ENCODE measurements at places on chromosomes 7 and 10.

- H3K4me3 ChIP-seq: no peak overlapping the region
- H3K27me3 ChIP-seq: no peaks in the 10 kb centered on the region
- peak overlapping the region; percentile 19 for H3K27ac ChIP-seq
These were observed 21.2 kb downstream of the DMTF1 start for GRCh38 chr7:87173471-87173870.

DNA sequence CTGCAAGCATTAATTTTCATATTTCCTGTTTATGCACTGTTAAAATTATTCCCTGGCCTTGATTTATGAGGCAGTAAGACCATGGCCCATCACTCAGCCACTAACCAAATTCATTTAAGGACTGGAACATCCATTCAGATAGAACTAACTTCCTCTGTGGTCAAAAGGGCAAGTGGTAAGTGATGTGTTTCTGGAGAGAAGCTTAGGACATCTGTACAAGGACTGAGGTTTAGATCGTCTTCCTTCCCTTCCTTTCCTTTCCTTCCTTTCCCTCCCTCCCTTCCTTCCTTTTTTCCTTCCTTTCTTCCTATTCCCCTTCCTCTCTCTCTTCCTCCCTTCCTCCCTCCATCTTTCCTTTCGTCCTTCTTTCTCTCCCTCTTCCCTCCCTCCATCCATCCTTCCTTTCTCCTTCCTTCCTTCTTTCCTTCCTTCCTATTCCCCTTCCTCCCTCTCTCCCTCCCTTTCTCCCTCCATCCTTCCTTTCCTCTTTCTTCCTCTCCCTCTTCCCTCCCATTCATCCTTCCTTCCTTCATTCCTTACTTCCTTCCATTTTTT lies 1019.4 kb downstream of the TYW1 start:
- DNase-seq: no peak
- H3K27ac ChIP-seq: no peak overlapping the region
- no peaks in the 10 kb centered on the region for H3K36me3 ChIP-seq
- no peaks in the 10 kb centered on the region for H3K27me3 ChIP-seq
- H3K4me1 ChIP-seq: no peaks in the 10 kb centered on the region

GRCh38 chr10:49179699-49180443 lies 8.3 kb downstream of the TMEM273 start:
- H3K27me3 ChIP-seq: no peaks in the 10 kb centered on the region
- H3K36me3 ChIP-seq: peaks cover 1% of the 10 kb centered on the region
- peak overlapping the region; percentile 19 for H3K4me3 ChIP-seq
- peak overlapping the region; percentile 37 for H3K27ac ChIP-seq
- no peak for DNase-seq

DNA sequence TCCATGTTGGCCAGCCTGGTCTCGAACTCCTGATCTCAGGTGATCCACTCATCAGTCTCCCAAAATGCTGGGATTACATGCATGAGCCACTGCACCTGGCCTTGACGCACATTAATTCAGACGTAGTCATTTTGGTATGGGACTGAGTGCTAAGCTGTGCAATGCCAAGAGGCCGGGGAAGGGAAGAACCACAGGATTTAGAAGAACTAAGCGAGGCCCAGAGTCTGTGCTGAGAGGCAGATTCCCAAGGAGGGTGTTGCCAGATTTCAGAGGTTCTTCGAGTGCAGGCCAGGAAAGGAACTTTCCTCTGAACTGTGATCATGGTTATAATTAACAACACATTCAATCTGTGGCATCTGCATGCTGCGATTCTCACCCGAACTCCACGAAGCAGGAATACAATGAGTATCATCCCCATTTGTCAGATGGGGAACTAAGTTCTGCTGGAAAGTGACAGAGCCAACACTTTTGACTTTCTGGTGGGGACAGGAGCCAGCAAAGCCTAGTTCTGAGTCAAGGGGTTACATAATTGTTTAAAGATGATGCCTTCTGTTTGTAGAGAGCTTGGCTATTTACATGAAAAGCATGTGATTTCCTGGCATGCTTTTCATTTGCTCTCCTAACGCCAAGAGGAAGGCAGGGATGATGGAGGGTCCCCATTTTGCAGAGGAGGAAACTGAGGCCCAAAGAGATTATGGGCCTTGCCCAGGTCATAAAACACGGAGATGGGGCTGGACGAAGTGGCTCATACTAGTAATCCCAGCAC lies 6.2 kb upstream of the ZAN start:
- H3K4me1 ChIP-seq: peaks cover 6% of the 10 kb centered on the region
- H3K4me3 ChIP-seq: no peak overlapping the region
- no peak overlapping the region for H3K27ac ChIP-seq
- no peak for DNase-seq
- H3K27me3 ChIP-seq: peaks cover 41% of the 10 kb centered on the region

DNA sequence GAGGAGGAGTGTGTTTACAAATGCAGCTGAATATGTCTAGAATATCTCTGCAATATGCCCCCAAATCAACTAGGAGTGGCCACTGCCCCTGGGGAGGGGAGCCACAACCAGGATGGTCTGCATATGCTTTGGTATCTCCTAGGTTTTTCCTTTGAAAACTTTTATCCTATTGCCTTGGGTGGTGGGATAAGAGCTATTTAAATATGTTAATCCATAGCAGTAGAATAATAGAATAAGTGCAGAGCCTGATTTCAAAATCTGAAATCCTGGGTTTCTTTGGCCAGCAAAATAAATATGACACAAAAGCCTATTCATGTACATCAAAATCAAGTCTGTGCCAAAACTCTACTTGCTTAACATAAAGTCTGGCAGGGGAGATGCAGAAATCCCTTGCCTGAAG lies 79.6 kb upstream of the FGFR2 start:
- no peaks in the 10 kb centered on the region for H3K36me3 ChIP-seq
- H3K4me1 ChIP-seq: no peaks in the 10 kb centered on the region
- DNase-seq: no peak
- no peak overlapping the region for H3K27ac ChIP-seq

DNA sequence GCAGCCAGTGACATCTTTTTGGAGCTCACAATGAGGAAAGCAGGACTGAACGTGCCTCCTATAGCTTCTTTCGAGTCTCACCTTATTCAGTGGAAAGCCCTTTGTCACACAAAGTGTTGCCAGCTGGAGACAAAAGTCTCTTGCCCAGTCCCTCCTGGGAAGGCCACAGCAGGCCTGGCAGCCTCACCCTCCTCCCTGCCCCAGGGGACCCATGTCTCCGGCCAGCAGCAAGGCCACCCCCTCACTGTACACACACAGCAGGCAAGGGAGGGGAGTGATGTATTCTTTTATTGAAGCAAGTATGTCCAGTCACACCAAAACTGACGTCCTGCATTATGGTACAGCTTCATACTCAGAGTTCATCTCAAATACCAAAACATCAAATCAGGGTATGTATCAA lies 56.0 kb downstream of the CSGALNACT2 start:
- peaks cover 18% of the 10 kb centered on the region for H3K36me3 ChIP-seq
- H3K27me3 ChIP-seq: no peaks in the 10 kb centered on the region
- peak overlapping the region; percentile 76 for H3K27ac ChIP-seq
- no peak overlapping the region for H3K4me3 ChIP-seq
- no peak for DNase-seq
- no peaks in the 10 kb centered on the region for H3K4me1 ChIP-seq

DNA sequence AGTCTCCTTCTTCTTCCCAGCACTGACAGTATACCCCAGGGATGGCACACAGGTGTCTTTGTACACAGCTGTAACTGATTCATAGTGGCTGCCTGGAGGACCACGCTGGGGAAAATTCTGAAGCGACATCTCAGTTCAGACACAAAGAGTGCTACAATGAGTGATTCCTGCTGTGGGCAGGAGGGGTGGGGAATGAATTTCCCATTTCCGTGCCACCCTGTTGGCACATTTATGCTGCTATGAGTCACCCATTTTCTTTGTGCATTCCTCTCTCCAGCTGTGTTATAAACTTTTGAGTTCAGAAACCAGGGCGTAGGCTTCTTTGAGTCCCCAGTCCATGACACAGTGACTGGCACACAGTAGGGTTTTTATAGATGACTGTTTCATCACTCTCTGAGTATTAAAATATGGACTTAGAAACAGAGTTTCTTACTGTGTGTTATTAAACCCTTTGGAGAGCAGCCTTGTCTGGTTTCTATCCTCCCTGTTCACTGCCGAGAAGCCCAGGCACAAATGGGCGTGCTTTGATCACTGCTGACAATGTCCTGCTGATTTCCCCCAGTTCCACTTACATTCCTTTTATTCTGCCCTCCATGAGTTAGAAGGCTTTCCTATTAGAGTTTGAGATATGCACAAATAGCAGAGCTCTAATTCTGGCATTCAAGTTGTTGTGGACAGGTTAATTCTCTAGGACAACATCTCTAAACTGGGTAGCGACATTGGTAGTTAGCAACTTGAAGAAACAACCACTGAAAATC lies 24.0 kb upstream of the NPS start:
- no peak overlapping the region for H3K27ac ChIP-seq
- H3K27me3 ChIP-seq: no peaks in the 10 kb centered on the region
- no peaks in the 10 kb centered on the region for H3K36me3 ChIP-seq
- no peak overlapping the region for H3K4me3 ChIP-seq

DNA sequence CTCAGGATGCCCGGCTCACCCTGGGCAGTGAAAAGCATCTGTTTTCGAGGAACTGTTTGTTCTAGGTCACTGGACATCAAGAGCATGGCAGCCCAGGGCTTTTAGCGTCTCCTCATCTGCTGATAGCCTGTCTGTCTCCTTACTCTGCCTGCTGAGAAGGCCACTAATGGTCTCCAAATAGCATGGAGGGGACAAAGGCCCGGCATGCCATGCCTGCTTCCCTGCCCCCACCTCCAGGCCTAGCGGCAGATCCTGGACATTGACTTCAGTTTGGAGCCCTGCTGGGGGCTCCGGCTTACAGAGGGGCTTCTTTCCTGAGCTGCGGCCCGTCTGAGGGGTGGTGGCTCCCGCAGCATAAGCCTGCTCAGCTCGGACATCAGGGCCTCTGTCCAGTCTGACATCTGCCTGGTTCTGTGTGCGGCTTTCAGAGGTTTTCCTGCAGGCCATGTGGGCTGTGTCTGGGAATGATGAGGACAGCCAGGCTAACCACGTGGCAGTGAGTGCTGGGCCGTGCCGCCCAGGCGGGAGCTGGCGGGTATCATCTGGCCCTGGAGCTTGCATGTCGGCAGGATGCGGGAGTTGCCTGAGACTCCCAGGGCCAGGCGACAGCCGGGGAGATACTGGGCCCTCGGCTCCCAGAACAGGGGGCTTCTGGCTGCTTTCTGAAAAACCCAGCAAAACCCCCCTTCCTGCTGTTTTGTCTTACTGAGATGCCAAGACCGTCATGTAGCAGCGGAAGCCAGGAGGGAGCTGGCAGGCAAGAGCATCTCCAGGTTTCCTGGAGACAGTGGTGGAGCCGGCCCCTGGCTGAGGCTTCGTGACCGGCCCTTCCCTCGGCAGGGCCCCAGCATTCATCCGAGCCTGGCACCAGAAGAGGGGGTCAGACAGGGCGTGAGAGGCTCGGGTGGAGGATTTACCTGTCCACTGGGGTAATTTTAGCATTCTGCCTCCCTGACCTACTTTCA lies 9.2 kb downstream of the PFKFB3 start:
- peaks cover 8% of the 10 kb centered on the region for H3K4me1 ChIP-seq
- H3K27ac ChIP-seq: no peak overlapping the region
- DNase-seq: no peak

GRCh38 chr7:23062452-23062851 lies 43.1 kb upstream of the KLHL7 start:
- DNase-seq: no peak
- peaks cover 6% of the 10 kb centered on the region for H3K27me3 ChIP-seq
- no peaks in the 10 kb centered on the region for H3K4me1 ChIP-seq
- H3K36me3 ChIP-seq: no peaks in the 10 kb centered on the region
- no peak overlapping the region for H3K4me3 ChIP-seq
- no peak overlapping the region for H3K27ac ChIP-seq

DNA sequence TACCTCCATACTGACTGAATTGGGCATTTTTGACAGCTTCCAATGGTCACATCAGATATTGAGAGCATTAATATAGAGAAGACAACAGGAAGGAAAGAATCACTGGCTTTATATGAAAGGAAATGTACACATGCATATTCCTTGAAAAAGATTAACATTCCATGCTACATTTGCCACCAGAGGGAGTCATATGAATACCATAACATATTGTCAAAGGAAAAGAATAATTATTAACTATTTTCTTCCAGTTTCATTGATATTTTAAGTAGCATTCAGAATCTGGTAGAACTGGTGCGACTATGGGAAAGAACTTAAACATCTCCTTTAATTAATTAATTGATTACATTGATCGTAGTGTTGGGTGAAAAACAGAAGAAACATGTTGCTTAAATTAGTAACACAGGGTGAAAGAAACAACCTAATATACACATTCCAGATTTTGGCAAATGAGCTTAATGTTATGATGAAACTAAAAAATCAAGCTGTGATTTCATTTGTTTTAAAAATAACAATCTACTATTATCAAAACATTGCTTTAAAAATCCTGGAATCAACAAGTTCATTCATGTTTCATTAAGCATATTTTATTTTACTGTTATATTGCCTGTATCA lies 71.5 kb downstream of the GPR85 start:
- no peak overlapping the region for H3K4me3 ChIP-seq
- H3K27ac ChIP-seq: no peak overlapping the region
- H3K27me3 ChIP-seq: no peaks in the 10 kb centered on the region
- H3K4me1 ChIP-seq: no peaks in the 10 kb centered on the region
- no peak for DNase-seq
- H3K36me3 ChIP-seq: no peaks in the 10 kb centered on the region

GRCh38 chr10:131249955-131250344 lies 61.6 kb downstream of the TCERG1L start:
- no peak overlapping the region for H3K27ac ChIP-seq
- DNase-seq: no peak
- H3K36me3 ChIP-seq: no peaks in the 10 kb centered on the region
- no peaks in the 10 kb centered on the region for H3K27me3 ChIP-seq
- no peak overlapping the region for H3K4me3 ChIP-seq

GRCh38 chr10:75191821-75192568 lies 18.6 kb upstream of the VDAC2 start:
- DNase-seq: no peak
- H3K4me3 ChIP-seq: no peak overlapping the region
- H3K27ac ChIP-seq: no peak overlapping the region
- no peaks in the 10 kb centered on the region for H3K27me3 ChIP-seq
- H3K4me1 ChIP-seq: peaks cover 5% of the 10 kb centered on the region

- DNase-seq: no peak
- H3K36me3 ChIP-seq: peaks cover under 1% of the 10 kb centered on the region
- H3K27me3 ChIP-seq: no peaks in the 10 kb centered on the region
- H3K27ac ChIP-seq: no peak overlapping the region
- H3K4me3 ChIP-seq: no peak overlapping the region
These were observed 51.2 kb upstream of the TMEM248 start for GRCh38 chr7:66869660-66870450.
